Gastroesophageal sphincter (tissue), 4 donors: ENCODE measurements at places on chromosomes 6 and 20. TPM values are rescaled to one million over a fixed set of nuclear protein-coding genes. Genes with fewer than 3 reads are reported as not detected.

DNA sequence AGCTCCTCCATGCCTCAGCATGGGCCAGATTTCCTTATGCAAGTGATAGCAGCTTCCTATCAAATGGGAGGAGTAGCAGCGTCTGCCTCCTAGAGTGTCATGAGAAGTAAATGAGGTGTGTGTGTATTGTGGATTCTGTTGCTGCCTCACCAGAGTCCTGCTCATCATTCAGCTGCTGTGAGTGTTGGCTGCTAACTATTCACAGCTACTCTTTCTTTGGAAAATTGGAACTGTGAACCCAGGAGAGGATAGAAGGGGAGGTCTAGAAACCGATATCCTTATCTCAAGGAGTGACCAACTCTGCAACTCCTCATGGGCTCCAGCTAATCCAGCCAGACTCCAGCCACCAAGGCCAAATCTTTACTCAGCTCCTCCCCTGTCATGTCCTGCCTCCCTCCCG, 63.3 kb downstream of the TOX2 start:
- no peak for ATAC-seq

GRCh38 chr6:52360601-52361413, 1.1 kb upstream of the PAQR8 start:
- no peak for ATAC-seq

FHL5 gene
- 11.8 TPM for total RNA-seq

DNA sequence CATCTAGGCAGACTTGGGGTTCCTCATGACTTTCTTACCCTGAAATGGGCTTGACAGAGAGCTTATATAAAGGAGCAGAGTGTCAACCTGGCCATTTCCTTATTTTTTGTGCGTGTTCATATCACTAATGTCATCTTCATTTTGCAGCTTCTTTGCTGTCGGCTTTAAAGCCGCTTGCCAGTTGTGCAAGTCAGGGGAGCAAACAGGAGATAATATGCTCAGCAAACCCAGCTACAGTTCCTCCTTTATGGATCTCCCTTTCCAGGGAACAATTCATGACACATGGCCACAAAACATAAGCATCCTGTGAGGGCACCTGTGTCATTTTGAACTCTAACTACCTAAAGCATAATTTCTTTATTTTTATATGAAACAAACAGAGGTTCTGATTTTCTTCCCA, 6.5 kb upstream of the TUBB2B start:
- no peak for ATAC-seq

GRCh38 chr20:33604991-33605370, 57.1 kb upstream of the C20orf144 start:
- ATAC-seq = no peak

MDFI gene
- 1.4 TPM for total RNA-seq

GRCh38 chr6:143335865-143336264, 114.6 kb downstream of the ADAT2 start:
- no peak for ATAC-seq

CRISP2 gene
- total RNA-seq = not detected

DNA sequence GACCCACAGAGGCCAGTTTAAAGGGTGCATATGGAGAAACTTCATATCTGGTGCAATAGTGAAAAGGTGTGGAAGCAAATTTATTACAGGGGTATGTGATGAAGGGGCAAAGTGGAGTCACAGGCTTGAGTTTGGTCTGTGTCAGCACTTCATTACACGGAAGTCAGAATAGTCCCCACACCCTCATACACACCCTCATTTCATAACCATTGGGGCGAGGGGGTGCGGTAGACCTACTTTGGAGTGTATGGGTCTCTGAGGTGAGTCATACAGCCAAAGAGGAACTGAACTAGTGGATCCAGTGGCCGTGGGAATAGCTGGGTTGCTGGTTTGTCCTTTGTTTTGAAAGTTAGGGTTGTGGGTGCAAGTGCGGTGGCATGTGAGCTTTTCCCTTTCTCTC, 3.3 kb downstream of the TM9SF4 start:
- no peak for ATAC-seq

CCM2L gene
- total RNA-seq = 9.3 TPM

GRCh38 chr6:157172830-157173536, 150.3 kb downstream of the TMEM242 start:
- no peak for ATAC-seq

GRCh38 chr20:43963233-43963632, 48.6 kb downstream of the TOX2 start:
- no peak for ATAC-seq

DNA sequence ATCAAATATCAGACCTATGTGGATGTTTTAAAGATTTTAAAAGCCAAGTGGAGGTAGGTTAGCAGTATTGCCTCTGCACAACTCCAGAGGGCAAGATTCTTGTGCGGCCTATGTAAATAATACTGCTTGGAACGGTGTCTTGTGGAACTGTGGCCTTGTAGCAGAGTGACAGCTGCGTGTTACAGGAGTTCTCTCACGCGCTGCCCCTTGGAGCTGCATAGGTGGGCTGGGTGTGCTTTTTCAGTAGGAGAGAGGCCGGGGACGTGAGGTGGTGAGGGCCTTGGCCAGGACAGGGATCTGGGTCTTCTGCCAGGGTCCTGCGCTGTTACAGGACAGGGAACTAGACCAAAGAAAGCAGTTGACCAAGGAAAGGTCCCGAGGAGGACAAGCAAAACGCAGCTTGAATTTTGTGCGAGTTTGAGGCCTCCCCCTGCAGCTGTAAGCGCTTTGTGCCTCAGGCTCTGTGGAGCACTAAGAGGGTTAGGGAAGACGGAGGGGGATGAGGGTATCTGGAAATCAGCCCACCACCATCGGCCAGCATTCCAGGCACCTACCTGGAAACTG, 1.5 kb downstream of the TMEM181 start:
- ATAC-seq = no peak

SNAP25 gene
- total RNA-seq = 2.7 TPM

TFAP2A gene
- 0.31 TPM for total RNA-seq

DNA sequence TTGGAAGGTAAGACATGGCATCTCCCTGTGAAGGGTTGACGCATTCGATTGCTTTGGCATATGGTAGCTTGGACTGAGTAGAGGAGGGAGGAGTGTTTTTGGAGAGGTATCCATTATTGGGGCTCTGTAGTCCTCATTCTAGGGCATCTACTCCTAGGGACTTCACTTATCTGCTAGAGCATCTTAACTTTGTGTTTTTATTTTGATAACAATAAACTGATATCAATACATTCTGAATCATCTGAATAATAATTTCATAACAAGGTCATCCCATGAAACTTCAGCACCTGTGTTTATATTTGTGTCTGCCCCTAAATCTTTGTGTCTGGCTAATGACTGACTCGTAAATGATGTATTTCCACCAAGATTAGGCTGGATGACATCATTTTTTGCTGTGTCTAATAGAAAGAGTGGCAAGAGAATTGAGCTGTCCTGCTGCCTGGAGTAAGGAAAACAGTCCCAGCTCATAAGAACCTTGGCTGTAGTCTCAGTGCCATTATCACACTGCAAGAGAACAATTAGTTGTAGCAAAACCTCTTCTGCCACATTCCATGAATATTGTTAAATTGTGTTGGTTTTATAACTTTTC, 288.5 kb downstream of the PRL start:
- no peak for ATAC-seq

DNA sequence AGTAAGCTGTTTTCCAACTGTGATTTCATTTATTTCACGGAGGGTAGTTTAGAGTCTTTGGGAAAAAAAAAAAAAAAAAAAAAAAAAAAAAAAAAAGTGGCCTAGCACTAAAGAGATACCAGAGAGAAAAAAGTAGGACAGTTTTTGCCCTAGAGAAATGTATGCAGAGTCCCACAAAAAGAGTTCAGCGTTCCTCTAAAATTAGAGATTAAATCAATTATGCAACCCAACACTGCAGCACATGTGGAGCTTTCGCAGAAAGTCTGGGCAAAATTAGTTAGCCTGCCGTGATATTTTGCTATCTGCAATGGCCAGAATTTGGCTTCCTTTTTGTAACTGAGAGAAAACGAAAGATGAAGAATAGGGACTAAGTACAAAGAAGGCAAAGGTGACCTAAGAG, 309.8 kb downstream of the PKHD1 start:
- ATAC-seq = no peak

- ATAC-seq = no peak
These were observed 850.5 kb upstream of the GJE1 start for GRCh38 chr6:141282263-141282662.

GRCh38 chr6:169158174-169158573, 95.5 kb downstream of the THBS2 start:
- ATAC-seq = no peak

EYA2 gene
- 0.47 TPM for total RNA-seq

ZSCAN23 gene
- 2.7 TPM for total RNA-seq

- ATAC-seq = no peak
These were observed 151.1 kb downstream of the TTLL2 start for GRCh38 chr6:167475947-167476346.

CALHM4 gene
- not detected for total RNA-seq

DNA sequence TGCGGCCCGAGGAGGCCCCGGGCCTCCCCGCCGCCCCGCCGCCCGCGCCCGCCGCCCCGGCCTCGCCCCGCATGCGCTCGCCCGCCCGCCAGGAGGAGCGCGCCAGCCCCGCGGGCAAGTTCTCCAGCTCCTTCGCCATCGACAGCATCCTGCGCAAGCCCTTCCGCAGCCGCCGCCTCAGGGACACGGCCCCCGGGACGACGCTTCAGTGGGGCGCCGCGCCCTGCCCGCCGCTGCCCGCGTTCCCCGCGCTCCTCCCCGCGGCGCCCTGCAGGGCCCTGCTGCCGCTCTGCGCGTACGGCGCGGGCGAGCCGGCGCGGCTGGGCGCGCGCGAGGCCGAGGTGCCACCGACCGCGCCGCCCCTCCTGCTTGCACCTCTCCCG, 1.5 kb downstream of the FOXQ1 start:
- ATAC-seq = peak; percentile 13

DNA sequence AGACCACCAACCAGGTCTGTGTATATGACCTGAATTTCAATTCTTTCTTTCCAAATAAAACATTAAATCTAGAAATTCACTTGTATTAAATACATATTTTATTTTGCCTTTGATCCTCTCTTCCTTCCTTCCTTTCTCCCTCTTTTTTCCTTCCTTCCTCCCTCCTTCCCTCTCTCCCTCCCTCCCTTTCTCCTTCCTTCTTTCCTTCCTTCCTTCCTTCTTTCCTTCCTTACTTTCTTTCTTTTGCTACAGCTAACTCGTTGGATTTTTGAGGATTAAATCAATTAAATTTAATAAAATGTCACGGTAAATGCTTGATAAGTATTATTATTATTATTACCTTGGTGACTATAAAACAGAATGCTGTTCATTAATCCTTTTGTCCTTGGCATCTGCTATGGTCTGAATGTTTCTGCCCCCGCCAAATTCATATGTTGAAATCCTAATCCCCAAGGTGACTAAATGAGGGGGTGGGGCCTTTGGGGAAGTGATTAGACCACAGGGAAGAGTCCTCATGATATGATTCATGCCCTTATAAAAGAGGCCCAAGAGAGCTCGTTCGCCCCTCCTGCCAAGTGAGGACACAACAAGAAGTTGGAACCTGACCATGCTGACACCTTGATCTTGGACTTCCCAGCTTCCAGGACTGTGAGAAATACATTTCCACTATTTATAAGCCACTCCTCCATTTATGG, 67.6 kb upstream of the BTBD3 start:
- peak; percentile 55 for ATAC-seq
